ENCODE measurements at places on chromosomes 3 and 15.

GRCh38 chr3:10000686-10001085 lies 14.0 kb upstream of the EMC3 start:
- DNase-seq: no peak

GRCh38 chr15:25728816-25729215 lies 134.3 kb downstream of the ATP10A start:
- DNase-seq: no peak

DNA sequence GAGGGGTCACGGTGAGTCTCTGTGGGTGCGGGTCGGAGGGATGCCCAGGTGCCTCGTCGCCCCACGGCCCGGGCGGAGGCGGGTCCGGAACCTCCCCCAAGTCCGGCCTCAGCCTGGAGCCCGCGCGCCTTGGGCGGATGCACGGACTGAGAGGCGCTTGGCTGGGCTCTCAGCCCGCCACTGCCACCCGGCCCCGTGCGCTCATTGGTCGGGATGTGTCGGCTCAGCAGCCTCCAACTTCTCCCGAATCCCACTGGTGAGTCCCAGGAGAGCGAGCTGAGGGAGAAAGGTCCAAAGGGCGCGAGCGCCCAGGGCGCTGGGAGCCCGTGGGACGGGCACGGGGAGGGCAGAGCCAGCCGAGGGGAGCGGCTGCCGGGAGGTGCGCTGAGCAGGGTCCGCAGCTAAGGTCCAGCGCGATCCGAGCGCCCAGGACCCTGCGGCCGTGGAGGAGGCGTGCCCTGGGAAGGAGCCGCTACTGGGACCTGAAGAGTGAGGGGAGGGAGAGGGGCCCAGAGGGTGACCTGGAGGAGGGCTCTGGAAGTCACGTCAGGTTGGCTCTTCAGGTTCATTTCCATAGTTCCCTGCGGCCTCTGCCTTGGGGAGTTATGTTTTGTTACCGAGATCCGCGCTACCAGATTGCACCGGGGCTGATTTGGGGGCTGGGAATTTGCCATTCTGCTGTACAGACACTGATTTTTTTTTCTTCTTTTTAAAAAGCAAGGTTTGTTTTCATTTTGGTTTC lies at the start of gene MME:
Gene MME (plus strand): TSS at position 574 of the 742 bp plus-strand sequence. CDS start 3,849 bp downstream, outside the sequence.
- DNase-seq: no peak

GRCh38 chr3:134485075-134485717 lies 589 bp downstream of the ANAPC13 start:
- DNase-seq: no peak

GRCh38 chr3:171802590-171802956 lies 7.7 kb downstream of the PLD1 start:
- no peak for DNase-seq

- DNase-seq: no peak
Observed at GRCh38 chr3:98796334-98796733, 33.2 kb downstream of the ST3GAL6 start.

DNA sequence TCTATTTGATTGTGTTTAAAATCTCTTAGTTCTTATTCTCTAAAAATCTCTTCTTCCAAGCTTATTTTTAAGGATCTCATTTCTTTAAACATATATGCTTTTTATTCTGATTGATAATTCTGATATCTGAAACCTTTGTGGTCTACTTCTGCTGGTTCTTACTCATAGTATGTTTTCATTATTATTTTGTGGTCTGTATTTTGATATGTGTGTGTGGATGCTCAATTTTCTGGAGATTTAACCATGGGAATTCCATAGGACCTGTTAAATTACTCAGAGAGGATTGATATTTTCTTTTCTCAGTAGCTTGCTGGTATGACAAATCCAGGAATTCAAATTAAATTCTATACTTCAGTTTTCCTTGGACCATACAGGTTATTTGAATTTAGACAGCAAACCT lies 14.7 kb upstream of the HHLA2 start:
- no peak for DNase-seq

DNA sequence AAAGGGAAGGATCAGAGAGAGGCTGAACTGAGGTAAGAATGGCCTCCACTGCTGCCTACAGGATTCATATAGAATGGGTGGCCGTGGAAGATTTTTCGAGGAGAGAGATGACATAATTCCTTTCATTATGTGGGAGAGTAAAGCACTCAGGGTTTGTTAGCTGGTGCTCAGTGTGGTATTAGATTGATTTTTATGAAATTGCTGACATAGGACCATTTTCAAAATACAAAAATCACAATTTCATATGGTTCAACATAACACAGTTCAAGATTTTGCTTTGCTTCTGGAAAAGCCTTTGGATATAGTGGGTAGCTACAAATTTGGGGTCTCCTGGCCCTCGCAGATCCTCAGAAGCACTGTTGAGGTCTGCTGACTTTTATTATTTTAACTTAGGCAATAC lies 95.4 kb downstream of the KCNAB1 start:
- no peak for DNase-seq

- DNase-seq: no peak
Observed at GRCh38 chr15:93179072-93179471, 90.1 kb upstream of the RGMA start.

DNA sequence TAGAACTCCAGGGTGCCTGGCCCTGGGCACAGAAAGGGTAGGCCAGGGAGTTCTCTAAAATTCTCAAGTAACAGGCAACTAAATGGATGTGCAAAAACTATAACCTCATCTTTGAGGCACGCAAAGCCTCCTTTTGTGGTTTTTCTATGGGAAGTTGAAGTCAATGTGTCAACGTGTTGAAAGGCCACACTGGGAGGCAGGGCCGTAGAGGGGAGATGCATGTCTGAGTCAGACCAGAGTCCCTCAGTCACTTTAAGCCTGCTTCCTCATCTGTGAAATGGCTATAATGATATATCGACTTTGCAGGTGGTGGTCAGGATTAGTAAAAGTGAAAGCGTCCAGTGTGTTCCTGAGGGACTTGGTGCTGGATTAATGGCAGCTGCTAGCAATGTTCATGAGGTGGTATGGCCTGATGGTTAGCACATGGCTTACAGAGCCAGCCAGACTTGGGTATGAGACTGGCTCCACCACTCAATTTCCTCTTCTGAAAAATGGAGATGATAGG lies 17.0 kb downstream of the TGM5 start:
- no peak for DNase-seq

- DNase-seq: no peak
Observed at GRCh38 chr15:74385733-74386132, 18.3 kb upstream of the CYP11A1 start.
